ENCODE measurements at places on chromosomes 13 and 19.

- no peak for ATAC-seq
Observed at GRCh38 chr13:105773241-105773640, 762.2 kb downstream of the EFNB2 start.

GRCh38 chr19:53537121-53537520, 824 bp upstream of the ZNF331 start:
- no peak for ATAC-seq

GRCh38 chr13:34246511-34246910, 428.6 kb downstream of the RFC3 start:
- no peak for ATAC-seq

- ATAC-seq: no peak
Observed at GRCh38 chr13:83281654-83282053, 600.6 kb downstream of the SLITRK1 start.

DNA sequence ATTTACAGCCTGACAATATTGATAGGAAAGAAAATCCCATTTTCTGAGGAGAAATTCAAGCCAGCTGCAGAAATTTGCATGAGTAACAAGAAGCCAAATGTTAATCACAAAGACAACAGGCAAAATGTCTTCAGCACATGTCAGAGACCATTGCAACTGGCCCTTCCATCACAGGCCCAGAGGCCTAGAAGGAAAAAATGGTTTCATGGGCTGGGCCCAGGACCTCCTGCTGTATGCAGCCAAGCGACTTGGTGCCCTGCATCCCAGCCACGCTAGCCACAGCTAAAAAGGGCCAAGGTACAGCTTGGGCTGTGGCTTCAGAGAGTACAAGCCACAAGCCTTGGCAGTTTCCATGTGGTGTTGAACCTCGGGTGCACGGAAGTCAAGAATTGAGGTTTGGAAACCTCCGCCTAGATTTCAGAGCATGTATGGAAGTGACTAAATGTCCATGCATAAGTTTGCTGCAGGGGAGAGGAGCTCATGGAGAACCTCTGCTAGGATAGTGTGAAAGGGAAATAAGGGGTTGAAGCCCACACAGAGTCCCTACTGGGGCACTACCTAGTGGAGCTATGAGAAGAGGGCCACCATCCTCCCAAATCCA, 1474.0 kb downstream of the PCDH9 start:
- no peak for ATAC-seq

DNA sequence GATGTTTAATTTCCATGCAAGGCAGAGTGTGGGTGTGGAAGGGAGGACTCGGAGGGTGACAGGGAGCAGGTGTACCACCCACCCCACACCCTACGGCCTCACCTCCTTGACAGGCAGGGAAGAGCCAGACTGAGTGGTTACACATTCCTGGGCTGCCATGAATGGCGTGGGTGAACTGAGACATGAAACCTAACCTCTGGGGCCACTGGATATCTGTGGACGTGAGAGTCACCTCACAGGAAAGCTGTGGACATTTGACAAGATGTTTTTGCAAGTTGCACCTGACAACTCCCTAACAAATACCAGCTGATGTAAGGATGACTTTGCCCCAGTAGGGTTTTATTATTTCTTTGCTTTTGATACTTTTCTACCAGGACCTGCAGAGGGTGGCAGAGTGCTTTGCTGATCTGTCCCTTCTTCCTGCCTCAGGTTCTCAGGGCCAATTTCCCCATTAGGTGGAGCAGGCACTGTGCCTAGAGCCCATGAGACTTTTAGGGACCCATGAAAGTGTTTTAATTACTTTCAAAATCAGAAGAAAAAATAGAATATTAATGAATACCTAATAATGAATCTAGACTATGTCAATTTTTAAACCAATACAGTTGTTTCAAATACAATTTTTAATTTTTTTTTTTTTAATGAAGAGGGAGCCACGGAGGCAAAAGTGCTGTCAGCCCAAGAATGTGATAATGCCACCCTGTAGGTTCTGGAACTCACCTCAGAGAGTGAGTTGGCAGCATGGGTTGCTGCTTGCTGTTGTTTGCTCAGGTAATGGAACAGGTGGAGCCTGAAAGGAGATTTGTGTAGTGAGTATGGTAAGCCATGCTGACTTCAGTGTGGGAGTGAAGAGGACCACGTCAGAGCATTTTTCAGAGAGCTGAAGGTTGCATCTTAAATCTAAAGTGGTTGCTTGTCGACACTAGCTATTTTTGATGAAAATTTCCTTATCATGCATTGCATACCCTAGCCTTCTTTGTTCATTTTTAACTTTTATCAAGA, 58.0 kb upstream of the CYSLTR2 start:
- peak; percentile 89 for ATAC-seq

DNA sequence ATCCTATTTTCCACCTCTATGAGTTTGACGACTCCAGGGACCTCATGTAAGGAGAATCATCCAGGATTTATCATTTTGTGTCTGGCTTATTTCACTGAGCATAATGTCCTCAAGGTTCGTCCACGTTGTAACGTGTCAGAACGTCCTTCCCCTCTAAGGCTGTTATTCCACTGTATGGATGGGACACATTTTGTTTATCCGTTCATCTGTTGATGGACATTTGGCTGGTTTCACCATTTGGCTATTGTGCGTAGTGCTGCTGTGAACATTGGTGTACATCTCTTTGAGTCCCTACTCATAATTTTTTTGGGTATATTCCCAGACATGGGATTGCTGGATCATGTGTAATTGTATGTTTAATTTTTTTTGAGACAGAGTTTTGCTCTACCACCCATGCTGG, 21.5 kb downstream of the CRTC1 start:
- ATAC-seq: no peak

DNA sequence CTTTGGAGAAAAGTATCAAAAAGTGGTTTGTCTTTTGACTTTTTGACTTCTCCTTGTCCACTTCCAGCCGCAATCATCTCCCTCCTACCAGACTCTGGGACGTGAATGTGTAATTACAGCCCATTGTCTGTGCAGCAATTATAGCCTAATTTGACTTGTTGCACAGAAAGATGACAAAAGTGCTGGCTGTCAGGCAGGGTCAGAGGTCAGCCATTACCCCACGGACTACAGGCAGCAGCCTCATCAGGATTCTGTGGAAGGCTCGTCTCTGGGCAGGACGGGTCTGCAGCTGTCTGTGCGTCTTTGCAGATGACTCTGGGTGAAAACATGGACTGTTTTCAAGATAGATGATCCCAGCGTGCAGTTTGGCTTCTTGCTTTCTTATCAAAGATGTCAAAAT, 102.2 kb upstream of the EDNRB start:
- no peak for ATAC-seq

DNA sequence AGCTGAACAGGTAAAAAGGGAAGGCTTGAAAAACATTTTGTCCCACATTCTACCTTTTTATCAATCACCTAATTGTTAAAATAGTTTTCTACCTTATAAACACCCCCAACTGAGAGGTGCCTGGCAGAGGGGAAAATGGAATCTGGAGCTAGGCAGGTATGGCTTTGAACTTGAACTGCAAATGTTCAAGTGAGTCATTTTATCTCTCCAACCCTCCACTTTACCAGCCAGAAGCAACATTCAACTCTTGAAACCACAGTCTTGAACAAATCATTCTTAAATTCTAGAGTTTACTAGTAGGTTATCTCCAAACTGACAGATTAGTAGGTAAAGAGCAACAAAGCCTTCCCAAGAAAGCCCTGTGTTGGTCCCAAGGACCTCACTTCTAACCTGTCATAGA, 116.9 kb downstream of the ABCC4 start:
- peak; percentile 54 for ATAC-seq

DNA sequence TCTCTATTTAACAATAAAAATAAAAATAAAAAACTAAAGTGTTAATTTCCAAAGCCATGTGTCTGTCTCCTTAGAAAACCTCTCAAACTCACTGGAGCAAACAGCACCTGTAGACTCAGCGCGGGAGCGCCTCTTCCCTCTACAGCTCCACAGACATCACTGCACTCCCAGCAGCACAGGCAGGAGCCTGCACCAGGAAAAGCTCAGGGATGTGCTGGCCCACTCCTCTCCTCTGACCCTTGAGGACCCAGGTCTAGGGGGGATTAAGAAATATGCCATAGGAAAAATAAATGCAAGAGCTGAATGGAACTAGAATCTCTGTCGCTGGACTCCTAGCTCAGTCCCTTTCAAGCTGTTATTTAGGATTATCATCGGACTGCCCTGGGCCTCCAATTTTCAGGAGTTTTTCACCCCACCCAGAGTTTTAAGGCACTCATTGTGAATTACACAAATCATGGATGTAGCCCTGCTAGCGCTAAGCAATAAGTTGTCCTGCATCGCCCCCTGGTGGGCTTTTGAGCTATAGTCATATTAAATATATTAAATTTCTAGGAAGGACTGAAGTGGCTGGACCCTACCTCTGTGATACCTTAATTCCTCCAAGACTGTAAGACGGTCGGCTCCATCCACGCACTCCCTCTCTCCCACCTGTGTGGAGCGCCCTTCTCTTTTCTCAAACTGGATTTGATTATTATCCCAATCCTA, 333.9 kb downstream of the UQCRFS1 start:
- ATAC-seq: no peak

DNA sequence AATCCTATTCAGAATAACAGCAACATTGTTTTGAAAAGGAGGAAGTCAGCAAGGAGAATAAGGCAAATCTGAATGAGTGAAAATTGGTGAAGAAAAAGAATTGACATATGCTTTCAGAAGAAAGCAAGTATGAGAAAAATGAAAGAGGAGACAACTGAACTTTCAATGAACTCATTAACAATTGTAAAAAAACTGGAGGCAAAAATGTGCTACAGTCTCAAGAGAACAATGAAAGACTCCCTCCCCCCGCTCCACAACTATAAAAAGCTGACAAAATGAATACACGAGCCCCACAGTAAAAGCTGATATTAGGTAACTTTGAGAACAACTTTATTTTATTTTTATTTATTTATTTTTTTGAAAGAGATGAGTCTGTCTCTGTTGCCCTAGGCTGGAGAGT, 373.1 kb downstream of the DIAPH3 start:
- ATAC-seq: no peak

DNA sequence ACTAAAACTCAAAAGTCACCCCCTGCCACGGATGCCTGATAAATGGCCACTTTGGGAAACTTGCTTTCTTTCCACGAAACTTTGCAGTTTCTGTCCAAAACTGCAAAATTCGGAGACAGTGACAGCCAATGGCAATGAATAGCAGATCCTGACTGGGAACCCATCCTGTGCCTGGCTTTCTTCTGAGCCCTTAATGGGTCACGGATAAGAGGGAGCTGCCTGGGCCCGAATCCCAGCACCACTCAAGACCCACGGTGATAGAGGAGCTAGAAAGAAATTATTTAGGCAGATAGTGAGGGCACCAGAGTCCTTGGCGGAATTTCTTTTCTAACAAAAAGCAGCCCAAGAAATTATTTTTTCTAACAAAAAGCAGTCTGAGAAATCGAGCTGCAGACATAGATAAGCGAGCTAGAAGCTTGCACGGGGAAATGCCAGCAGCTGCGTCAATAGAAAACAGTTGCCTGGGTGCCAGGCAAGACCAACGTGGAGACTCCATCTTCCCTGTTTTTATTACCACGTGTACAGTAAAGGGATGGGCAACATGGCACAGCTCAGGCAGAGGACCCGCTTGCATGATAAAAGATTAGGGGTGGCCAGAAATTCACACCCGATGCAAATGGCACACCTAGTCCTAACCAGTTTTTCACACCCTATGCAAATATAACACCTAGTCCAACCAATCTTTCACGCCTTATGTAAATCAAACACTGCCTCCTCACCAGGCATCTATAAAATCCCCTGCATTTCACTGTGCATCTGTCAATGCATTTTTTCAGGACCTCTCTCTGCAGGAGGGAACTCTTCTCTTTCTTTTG, 7.1 kb upstream of the HSH2D start:
- no peak for ATAC-seq

DNA sequence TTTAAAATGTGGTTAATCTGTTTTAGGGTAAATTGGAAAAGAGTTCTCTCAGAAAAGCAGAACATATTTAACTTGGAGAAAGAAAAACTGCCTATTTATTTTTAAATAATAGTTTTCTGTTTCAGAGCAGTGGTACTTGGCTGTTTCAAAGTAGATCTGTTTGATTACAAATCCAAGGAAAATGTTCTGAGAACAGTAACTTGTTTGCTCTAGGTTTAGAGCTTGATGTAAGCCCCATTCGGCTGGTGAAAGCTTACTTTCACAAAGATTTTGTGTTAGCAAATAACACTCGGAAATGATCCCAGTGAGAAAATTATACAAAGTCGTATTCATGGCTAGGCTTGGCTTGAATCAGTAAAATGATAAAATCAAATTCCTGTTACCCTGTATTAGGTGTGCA, 395.8 kb upstream of the GPC6 start:
- no peak for ATAC-seq

- peak; percentile 63 for ATAC-seq
Observed at GRCh38 chr13:102870677-102871415, 25.0 kb downstream of the ERCC5 start.

DNA sequence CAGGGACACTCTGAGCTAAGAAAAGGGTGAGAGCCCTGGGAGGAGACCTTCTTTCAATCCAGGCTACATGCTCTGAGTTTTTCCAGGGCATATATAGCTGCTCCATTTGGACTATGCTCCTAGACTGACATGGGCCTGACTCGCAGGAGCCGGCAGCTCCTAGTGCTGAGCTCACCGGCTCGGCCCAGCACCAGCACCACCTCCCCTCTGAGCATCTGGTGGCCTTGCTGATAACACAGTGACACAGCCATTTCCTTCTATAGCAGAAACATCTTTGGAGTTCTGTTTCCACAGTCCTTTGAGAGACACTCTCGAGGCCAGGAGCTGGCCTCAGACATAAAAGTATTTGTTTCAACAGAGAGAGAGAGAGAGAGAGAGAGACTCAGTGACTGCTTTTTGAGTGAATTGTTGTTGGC, 184.9 kb downstream of the TM9SF2 start:
- no peak for ATAC-seq

DNA sequence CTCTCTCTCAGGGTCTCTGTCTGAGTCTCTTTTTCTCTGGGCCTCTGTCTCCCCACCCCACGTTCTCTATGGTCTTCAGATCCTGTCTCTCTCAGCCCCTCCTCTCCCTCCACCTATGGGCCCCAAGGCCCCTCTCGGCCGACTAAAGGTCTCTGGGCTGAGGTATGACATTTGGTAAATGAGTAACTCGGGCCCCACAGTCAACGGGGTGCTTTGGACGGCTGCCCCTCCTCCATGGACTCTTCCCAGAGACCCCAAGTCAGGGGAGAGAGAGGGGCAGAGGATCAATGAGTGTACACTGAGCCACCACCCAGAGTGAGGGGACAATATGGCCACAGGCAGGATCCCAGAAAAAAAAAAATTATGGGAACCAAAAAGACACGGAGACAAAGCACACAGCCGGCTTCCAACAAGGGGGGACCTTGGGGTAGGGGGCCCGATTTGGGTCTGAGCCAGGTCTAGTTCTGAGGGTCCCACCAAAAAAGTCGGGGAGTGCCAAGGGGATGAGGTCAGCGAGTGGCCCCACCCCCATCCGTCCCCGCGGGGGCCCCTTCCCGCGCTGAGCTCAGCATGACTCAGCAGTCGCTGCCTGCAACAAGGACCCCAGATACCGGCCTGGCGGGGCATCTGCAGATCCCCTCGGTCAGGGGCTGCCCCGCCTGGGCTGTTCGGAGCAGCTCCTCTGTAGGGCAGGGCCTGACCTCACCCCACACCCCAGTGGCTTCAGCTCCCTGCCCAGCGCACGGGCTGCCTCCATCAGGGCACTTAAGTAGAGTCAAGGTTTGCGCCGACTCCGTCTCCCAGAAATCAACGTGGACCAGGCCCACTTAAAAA, 1.5 kb upstream of the FTL start:
- ATAC-seq: peak; percentile 27

GRCh38 chr19:33821871-33822270, 25.2 kb downstream of the KCTD15 start:
- ATAC-seq: no peak

Measured in activated CD4-positive, CD25-positive, alpha-beta regulatory T cell treated with anti-CD3 and anti-CD28 coated beads, Interleukin-2, amount 50 U/mL, for 24 hours (primary cell).